ENCODE measurements at places on chromosomes 4 and X. TPM values are rescaled to one million over a fixed set of nuclear protein-coding genes. Genes with fewer than 3 reads are reported as not detected.

TMPRSS11B gene
- polyA plus RNA-seq, result 0.03 TPM

L1CAM gene
- polyA plus RNA-seq, result 0.36 TPM

FABP2 gene
- polyA plus RNA-seq, result 0.04 TPM

OGT gene
- 63.0 TPM for polyA plus RNA-seq

TMEM271 gene
- not detected for polyA plus RNA-seq

SSR4 gene
- polyA plus RNA-seq, result 198 TPM

MAGEA9B gene
- not detected for polyA plus RNA-seq

MXRA5 gene
- 0.03 TPM for polyA plus RNA-seq
